Activated CD4-positive, alpha-beta T cell treated with anti-CD3 and anti-CD28 coated beads, Interleukin-2, amount 10 ng/mL, durations not matched to agents 7 days and 5 days (primary cell): ENCODE measurements at places on chromosomes 2 and 18. TPM values are rescaled to one million over a fixed set of nuclear protein-coding genes. Genes with fewer than 3 reads are reported as not detected.

MEP1B gene
- total RNA-seq: not detected

DNA sequence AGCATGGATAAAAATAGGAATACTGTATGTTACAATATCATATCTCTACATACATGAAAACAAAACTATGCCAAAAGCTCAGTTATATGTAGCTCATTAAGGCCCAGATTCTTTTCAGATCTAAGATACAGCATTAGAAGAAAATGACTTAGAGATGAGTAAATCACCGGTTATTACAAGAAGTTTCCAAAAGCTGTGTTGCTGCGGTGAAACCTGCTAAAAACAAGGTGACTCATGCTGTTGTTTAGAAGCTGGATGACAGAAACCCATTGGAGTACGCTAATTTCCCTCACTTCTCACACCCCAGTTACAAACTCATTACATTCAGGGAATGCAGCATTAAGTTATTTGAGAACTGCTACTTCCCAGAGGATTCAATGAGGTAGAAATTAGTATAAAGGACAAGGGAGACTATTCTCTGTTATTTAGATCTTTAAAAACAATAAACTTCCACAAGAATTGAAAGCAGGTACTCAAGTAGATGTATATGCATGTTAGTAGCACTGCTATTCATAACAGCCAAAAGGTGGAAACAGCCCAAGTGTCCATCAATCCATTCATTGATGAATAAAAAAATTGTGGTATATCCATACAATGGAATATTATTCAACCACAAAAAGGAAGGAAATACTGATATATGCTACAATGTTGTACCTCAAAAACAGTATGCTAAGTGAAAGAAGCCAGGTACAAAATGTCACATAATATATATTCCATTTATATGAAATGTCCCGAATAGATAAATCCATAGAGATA lies 32.6 kb downstream of the RBKS start:
- DNase-seq: no peak
- no peaks in the 10 kb centered on the region for H3K27me3 ChIP-seq
- H3K4me3 ChIP-seq: no peak overlapping the region
- H3K27ac ChIP-seq: no peak overlapping the region

DNA sequence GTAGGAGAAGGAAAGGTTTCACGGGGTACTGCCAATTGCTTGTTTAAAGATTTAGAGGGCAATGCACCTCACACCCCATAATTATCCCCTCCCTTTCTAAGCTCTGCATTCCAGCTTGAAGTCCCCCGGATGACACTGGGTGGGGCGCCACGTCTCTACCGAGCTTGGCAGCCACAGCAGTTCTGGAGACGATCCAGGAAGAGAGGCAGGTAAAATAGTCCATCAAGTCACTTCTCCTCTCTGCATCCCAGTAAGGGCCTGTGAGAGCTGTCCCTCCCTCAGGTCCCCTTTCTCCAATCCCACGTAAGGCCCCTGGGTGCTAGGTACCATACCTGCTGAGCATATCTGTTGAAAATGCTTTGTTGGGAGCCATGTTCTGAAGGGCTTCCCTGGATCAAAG lies 65.7 kb downstream of the CAPN13 start:
- no peak overlapping the region for H3K27ac ChIP-seq
- no peaks in the 10 kb centered on the region for H3K36me3 ChIP-seq
- no peak overlapping the region for H3K4me3 ChIP-seq
- peaks cover 4% of the 10 kb centered on the region for H3K27me3 ChIP-seq
- DNase-seq: no peak

GRCh38 chr2:212995920-212996319 lies 155.5 kb downstream of the IKZF2 start:
- H3K4me1 ChIP-seq: peaks cover 3% of the 10 kb centered on the region
- peaks cover 2% of the 10 kb centered on the region for H3K36me3 ChIP-seq
- peaks cover 3% of the 10 kb centered on the region for H3K27me3 ChIP-seq
- DNase-seq: no peak
- no peak overlapping the region for H3K4me3 ChIP-seq
- H3K27ac ChIP-seq: no peak overlapping the region
